ENCODE measurements at places on chromosomes 3 and 15.

- no peak for DNase-seq
Measured at GRCh38 chr3:123610331-123610730, 25.5 kb upstream of the HACD2 start.

DNA sequence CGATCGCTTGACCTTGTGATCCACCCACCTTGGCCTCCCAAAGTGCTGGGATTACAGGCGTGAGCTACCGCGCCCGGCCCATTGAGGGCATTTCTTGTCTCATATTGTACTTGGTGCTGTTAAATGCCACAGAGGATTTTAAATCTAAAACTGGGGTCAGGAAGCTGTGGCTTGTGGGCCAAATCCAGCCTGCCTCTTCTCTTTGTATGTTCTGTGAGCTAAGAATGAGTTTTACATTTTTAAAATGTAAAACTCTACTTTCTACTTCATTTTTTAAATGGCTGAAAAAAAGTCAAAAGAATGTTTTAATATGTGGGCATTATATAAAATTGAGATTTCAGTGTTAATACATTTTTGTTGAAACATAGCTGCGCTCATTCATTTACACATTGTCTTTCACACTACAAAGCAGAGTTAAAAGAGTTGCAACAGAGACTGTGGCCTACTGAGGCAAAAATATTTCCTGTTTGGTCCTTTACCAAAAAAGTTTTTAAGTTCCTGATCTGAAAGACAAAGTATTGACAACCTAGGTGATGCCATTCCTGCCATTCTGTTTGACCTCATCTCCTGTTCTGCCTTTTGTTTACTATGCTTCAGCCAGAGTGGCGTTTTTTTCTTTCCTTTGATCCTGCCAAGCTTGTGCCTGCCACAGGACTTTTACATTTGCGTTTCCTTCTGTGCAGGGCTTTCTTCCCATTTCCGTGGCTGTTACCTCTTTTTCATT, 50.4 kb downstream of the PDCD6IP start:
- no peak for DNase-seq

GRCh38 chr15:58477170-58477569, 45.4 kb downstream of the LIPC start:
- no peak for DNase-seq

DNA sequence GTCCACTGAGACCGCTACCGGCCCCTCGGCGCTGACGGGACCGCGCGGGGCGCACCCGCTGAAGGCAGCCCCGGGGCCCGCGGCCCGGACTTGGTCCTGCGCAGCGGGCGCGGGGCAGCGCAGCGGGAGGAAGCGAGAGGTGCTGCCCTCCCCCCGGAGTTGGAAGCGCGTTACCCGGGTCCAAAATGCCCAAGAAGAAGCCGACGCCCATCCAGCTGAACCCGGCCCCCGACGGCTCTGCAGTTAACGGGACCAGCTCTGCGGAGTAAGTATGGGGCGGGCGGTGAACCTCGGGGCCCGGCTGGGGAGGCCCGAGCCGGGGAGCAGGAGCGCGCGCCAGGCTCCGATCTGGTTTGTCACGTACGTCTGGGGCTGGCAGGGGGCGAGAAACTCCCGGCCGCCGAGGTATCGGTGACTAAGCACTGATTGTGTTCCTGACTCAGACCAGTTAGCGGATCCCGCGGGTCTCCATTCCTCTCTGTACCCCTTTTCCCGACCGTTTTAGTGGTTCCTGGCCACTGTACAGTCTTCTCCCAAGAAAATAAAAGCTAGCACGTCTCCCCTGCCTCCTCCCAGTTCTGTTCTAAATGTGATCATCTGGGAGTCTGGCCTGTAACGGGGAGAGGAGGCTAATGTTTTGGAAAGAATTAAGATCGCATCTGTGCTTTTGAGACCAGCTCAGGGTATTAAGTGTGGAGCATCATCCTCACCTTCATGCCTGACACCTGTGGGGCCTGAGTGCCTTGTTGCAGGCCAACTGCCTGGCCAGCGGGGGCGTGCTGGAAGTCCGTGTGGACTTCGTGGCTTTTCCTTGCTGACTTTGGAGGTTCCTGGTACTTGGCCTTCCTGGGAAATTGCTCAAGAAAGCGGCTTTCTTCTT, 691 bp downstream of the MAP2K1 start:
- peak; percentile 75 for DNase-seq

DNA sequence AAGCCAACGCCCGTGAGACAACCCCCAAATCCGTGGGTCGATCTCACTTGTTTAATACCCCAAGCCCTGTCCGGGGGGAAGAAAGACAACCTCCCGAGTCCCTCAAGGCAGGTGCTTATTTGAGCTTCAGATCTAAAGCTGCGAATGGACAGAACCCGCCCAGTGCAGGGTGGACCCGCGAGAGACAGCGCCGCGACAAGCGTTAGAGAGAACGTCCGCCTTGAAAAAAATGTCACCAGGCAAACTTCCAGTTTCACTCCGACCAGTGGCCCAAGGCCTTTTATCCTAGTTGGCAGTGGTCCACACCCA, 740 bp upstream of the OXSR1 start:
- no peak for DNase-seq

GRCh38 chr3:161796780-161797179, 300.2 kb downstream of the OTOL1 start:
- no peak for DNase-seq

- DNase-seq: peak; percentile 76
Measured at GRCh38 chr3:45841757-45842491, at the start of gene LZTFL1. Gene LZTFL1 (minus strand): TSS chr3:45842119. CDS start chr3:45841991, 128 bp downstream.

- DNase-seq: peak; percentile 27
Measured at GRCh38 chr3:187318819-187319616, 27.5 kb upstream of the MASP1 start.

GRCh38 chr15:61327019-61327631, 98.0 kb upstream of the RORA start:
- no peak for DNase-seq

DNA sequence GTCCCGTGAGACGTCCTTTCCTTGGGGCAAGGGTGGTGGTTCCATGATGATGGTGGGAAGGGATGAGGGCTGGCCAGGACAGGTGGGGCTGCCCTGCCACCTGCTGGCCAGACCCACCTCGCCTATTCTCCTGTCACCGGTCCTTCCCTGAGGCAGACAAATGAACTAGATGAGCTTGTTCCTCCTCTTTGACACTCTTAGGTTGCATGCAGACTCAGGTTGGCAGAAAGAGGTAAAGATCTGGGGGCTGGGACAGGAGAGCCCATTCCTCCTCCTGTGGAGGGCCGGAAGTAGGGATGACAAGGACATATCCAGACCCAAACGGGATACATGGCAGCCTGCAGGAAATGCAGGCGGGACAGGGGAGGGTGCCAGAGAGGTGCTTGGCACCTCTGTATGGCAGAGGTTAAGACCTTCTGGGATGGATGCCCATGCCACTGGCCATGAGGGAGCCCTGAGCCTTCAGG, 38.6 kb downstream of the ACSBG1 start:
- DNase-seq: peak; percentile 14

- no peak for DNase-seq
Measured at GRCh38 chr3:9768141-9768775, 1.5 kb downstream of the CAMK1 start.

DNA sequence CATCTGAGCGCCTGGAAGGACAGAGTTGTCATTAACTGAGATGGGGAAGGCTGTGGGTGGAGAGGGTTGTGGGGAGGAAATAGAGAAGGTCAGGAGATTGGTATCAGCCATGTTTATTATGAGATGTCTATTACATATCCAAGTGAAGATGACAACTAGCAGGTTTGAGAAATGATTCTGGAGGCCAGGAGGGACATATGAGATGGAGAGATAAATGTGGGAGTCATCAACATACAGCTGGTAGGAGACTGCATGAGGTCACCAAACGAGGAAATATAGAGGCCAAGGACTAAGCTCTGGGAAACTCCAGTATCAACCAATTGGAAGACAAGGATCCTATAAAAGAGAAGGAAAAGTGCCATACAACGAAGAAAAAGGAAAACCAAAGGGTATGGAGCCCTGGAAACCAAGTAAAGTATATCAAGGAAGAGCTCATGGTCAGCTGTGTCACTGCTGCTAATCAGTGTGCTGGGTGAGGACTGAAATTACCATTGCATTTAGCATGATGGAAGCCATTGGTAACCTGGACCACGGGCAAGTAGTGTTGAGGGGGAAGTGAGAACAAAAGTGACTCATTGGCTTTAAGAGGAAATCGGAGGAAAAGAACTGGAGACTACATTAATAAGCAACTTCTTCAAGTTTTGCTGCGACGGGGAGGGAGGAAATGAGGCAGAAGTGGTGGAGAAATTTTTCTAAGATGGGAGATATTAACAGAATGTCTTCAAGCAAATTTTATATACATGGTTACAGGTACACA, 14.0 kb upstream of the UACA start:
- DNase-seq: no peak

GRCh38 chr15:97168704-97169475, 791.6 kb upstream of the ARRDC4 start:
- no peak for DNase-seq

DNA sequence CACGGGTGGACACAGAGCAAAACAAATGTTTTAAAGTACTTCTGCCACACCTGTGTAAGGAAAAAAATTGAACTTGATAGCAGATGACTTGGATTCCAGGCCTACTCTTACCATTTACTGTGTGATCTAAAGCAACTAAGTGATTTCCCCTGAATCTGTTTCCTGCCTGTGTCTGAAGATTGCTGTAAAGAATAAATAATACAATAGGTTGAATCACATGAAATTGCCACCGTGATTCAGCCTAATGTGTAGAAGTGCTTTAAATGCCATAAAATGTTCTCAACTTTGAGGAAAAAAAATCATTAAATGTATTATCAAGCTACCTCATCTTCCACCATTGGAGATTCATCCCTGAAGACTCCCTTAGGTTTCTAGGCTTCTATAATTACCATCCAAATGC, 27.6 kb upstream of the NUDT16 start:
- DNase-seq: no peak

DNA sequence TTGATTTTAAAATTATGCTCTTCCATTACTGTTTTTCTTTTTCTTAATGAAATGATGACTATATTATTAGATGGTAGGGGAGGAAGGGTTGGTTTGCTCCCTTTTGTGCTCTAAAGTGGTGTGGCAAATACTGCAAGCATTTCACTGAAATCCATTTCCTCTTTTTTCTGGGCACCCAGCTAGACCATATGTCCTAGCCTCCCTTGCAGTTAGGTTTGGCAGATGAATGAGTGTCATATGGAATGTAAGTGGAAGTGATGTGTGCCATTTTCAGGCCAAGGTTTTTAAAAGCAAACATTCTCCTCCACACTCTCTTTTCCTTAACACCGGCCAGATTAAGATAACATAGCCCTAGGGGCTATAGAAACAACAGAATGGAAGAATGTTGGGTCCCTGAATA, 363.0 kb downstream of the FGF12 start:
- no peak for DNase-seq

DNA sequence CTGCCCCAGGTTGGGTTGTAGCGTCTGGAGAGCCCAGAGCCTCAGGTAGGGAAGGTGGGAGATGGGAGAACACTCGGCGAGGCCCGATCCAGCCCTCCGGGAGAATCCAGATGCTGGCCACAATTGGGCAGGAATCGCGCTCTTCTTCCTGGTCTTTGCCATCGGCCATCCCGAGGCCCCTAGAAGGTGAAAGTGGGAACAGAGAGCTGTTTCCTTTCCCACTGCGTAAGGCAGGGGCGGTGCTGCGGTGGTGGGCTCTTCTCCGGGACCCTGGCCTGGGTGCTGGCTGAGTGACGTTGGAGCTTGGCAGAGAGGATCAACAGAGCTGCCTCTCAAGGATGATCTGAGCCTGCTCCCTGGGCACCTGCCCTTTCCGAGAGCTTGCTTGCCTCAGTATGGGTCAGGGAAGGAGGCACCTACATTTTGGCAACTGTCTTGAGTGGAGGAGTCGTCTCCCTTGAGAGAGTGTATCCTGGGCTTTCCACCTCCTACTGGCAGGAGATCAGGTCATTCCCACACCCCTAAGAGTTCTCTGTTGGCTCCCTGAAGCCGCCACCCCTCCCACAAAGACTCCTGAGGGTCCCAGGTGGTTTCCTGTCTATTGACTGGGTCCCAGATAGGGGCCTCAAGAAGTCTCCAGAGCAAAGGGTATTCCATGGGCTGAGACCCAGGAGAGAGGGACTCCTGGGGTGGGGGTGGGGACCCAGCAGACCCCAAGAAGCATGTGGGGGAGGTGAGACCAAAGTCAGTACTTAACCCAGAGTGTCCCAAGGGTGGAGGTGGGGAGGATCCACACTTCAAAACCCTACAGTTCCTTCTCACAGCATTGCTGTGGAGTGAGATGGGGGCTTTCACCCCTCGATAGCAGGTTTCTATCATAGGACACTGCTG, 1.6 kb downstream of the C15orf39 start:
- no peak for DNase-seq

DNA sequence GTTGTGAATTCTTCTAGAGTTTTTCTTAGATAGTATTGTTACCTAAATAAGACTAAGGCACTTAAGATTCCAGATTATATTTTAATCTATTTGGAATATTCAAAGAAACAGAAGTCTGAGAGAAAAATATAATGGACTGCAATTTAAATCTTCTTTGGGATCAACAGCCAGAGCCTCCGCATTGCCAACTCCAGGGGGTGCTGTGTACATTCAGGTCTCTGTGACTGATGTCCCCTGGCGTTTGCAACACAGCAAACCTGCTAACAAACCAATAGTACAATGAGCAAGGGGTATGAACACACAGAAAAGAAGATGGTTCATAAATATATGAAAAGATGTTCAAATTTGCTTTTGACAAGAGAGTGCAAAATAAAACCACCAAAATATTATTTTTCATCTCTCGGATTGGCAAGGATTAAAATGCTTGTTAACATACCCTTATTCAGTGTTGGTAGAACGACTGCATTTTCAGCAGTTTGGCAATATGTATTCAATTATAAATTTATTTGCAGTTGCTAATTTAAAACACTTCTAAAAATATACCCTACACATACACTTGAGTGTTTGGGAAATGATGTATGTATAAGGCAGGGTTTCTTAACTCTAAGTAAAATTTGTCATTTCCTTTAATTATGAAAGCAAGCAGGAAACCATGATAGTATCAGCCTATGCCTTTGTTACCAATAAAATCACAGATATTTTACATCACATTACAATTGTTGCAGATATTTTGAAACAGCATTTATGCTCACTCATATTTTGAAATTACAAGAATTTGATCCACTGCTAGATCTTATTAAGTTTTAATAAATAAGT, 16.1 kb upstream of the TM4SF1 start:
- DNase-seq: peak; percentile 2

DNA sequence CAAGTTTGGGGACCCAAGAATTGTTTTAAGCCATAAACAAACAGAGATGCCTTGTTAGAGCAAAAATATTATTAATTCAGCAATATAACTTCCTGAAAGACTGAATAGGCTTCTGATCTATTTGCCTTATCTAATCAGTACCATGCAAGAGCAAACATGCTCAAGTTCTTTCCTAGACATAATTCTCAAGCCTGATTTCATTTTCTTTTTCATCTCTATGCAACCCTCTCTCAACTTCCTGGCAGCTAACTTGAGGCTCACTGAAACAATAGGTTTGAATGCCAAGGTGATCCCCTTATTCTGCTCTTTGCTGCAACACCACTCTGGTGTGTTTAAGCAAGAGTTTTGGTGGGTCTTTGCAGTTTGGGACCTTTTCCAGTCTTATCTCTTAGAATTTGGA, 230.9 kb upstream of the CD96 start:
- no peak for DNase-seq

DNA sequence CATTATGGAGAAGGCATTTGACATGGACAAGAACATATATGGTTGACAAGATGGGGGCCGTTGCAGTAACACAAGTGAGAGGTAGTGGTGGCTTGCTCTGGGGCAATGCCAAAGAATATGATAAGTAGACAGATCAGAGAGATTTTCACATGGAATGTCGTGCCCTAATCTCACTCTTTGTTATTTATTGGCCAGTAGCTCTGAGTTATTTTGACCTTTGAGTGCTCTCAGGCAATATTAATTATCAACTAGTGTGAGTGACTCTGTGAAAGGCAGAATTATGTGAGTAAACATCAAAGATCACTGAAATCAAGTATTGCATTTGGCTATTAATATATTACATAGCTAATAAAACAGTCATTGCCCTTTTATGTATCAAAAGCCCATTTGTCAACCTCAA, 164.9 kb upstream of the ADAMTS9 start:
- DNase-seq: no peak

All from activated CD4-positive, alpha-beta T cell treated with anti-CD3 and anti-CD28 coated beads for 24 hours (primary cell).